Activated CD8-positive, alpha-beta T cell treated with anti-CD3 and anti-CD28 coated beads for 36 hours (primary cell): ENCODE measurements at places on chromosomes 16 and 17. TPM values are rescaled to one million over a fixed set of nuclear protein-coding genes. Genes with fewer than 3 reads are reported as not detected.

DNA sequence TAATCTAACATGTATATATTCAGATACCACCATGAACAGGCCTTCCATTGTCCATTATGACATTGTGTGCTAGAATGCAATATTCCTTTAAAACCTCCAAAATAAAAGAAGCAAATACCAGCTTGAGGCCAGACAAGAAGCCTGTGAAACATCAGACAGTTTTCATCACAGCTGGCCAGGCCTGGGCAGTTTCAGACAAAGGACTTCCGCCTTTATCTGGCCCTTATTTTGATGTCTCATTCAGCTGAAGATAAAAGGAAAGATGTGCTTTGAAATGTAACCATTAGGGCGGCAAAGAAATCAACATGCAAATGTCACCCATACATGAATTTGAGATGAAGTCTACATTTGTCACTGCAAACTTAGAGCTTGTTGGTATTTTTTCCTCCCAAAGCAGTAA is 737.5 kb downstream of the KCNJ2 start:
- no peak overlapping the region for H3K4me3 ChIP-seq
- no peaks in the 10 kb centered on the region for H3K27me3 ChIP-seq
- no peaks in the 10 kb centered on the region for H3K36me3 ChIP-seq
- no peak overlapping the region for H3K27ac ChIP-seq
- DNase-seq: no peak

DNA sequence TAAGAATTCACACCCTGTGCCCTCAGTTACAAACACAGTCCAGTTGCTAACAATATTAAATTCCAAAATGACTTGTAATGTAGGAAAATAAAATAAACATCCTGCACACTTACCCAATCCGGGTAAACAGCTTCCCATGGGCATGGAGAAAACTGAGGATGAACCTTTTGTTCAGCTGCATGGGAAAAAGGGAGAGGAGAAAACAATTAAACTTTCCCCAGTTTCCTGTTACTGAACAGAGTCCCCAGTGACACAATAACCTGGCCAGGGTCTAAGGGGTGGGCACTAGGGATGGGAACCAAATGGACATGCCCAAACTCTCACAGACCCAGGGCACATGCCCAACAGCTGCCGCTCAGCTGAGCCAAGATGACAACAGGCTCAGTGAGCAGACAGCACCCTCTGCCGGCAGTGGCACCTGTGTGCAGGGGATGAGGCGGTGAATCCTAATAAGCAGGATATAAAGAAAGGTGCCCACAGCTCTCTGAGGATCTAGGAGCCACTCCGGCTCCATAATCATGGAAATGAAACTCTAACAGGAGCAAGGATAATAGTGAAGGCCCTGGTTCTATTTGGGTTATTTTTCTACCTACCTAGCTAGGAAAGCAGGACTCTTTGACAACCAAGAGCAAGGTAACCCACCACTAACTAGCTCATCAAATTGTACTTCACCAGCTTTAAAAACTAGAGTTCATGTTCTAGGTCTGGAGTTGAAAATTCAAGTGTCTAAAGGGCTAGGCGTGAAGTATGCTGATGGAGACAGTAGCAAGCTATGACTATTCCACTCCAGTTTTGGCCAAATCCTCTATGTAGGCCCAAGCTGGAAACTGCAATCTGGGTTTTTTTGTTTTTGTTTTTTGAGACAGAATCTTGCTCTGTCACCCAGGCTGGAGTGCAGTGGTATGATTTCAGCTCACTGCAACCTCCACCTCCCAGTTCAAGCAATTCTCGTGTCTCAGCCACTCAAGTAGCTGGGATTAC is 58.8 kb downstream of the SMG6 start:
- DNase-seq: peak; percentile 90
- H3K36me3 ChIP-seq: peaks cover 62% of the 10 kb centered on the region
- H3K27ac ChIP-seq: peak overlapping the region; percentile 60
- no peak overlapping the region for H3K4me3 ChIP-seq
- no peaks in the 10 kb centered on the region for H3K27me3 ChIP-seq

DNA sequence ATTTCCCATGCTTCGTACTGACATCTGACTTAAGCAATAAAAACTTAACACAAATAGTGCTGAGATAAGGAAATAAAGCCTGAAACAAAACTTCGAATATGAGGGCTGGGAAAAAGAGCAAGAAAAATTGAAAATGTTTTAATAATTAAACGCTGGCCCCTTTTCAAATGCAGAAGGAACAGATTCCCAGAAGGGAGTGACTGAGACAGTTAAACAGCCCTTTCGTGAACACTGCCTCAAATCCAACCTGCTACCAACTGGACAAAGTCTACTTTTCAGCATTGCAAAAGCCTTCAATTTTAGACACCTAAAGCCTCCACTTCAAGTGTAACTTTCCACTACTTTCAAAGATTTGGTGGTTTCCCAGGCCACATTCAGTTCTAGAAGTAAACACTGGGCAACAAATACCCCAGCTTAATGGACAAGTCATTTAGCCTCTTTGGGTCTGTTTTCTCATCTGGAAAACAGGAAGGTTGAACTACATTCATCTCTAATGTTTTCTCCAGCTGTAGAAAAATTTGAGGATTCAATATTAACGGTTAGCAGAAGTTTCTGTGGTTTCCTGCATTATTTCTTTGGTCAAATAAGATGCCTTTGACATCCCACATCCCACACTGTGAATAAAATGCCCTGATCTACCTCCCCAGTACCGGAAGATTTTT is 11.8 kb downstream of the RFFL start:
- peak; percentile 22 for DNase-seq
- H3K4me3 ChIP-seq: peak overlapping the region; percentile 54
- peak overlapping the region; percentile 88 for H3K27ac ChIP-seq

DNA sequence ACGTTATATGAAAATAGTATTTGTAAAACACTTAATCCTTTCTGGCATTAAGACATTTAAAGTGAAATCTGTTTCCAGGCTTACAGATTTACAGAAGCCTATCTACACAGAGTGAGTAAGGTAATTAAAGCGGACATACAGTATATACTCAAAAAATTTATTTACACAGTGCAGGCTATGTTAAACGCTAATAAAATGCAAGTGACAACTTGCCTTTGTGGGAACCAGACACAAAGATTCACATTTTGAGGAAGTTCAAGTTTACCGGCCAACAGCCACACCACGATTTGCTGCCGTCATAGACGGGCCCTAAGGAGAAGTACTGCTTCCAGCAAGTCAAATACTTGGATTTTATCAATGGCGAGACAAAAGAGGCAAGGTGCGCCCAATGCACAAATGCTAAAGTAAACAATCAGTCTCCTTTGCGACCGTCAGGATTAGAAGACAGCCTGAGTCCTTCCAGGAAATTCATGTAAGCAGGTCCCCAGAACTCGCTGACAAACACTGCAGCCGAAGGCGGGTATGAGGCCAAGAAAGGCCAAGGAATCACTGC is 801 bp downstream of the VPS35 start:
- DNase-seq: no peak
- no peak overlapping the region for H3K27ac ChIP-seq
- H3K4me3 ChIP-seq: no peak overlapping the region
- peaks cover 53% of the 10 kb centered on the region for H3K4me1 ChIP-seq

DNA sequence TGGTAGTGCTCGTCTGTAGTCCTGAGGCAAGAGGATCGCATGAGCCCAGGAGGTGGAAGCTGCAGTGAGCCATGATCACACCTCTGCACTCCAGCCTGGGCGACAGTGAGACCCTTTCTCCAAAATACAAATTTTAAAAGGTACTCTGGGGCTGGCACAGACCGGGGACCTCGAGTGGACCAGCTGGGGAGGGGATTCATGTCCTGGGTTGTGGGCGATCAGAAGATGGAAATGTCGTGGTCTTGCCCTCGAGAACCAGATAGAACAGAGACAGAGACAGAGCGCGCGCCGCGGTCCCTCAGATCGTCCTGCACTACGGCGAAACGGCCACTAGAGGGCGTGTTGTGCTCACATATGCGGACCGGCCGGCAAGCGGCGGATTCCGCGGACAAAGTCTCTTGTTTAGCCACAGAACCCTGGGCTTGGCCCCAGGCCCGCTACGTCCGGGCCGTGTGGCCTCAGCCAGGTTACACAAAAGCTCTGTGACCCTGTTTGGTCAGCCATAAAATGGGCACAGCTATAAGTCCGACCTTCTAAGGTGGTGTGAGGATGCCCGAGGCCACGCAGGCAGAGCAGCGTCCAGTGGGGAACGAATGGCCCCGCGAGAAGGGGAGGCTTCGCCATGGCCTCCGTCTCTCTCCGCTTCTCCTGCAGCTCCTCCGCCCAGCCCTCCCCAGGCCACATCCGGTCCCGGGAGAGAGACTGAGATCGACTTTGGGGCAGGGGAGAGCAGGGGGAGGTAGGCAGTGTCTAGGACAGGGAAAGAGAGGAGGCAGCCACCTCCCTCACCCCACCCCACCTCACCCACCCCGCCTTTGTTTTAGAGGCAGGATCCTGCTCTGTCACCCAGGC is 14.6 kb upstream of the SBK1 start:
- peaks cover 36% of the 10 kb centered on the region for H3K4me1 ChIP-seq
- H3K4me3 ChIP-seq: peak overlapping the region; percentile 29
- peak overlapping the region; percentile 13 for H3K27ac ChIP-seq
- no peaks in the 10 kb centered on the region for H3K27me3 ChIP-seq
- DNase-seq: peak; percentile 92
- H3K36me3 ChIP-seq: no peaks in the 10 kb centered on the region

DNA sequence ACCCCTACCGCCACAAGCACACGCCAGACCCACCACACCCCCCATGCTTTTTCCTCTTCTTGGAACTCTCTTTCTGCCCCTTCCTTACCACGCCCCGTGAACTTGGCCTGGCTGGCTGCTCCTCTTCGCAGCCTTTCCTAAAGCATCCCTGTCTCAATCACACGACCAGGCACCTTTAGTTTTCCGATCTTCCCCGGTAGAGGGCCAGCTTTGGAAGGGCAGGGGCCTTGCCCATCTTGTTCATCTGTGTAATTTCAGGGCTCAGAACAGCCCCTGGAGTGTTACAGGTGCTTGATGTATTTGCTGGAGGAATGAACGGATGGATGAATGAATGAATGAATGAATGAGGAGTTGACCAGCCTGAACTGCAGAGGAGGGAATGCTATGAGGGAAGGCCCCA is 3.7 kb downstream of the SPPL2C start:
- no peaks in the 10 kb centered on the region for H3K36me3 ChIP-seq
- H3K27me3 ChIP-seq: peaks cover 11% of the 10 kb centered on the region
- no peak overlapping the region for H3K4me3 ChIP-seq

GRCh38 chr17:15492791-15493692 is 25.6 kb upstream of the CDRT4 start:
- DNase-seq: no peak
- H3K36me3 ChIP-seq: peaks cover under 1% of the 10 kb centered on the region
- no peak overlapping the region for H3K27ac ChIP-seq
- no peak overlapping the region for H3K4me3 ChIP-seq
- no peaks in the 10 kb centered on the region for H3K27me3 ChIP-seq

- H3K4me3 ChIP-seq: no peak overlapping the region
- H3K27ac ChIP-seq: no peak overlapping the region
- no peaks in the 10 kb centered on the region for H3K4me1 ChIP-seq
- no peaks in the 10 kb centered on the region for H3K27me3 ChIP-seq
- H3K36me3 ChIP-seq: no peaks in the 10 kb centered on the region
Measured at GRCh38 chr16:64627781-64628180, 494.1 kb downstream of the CDH11 start.

DNA sequence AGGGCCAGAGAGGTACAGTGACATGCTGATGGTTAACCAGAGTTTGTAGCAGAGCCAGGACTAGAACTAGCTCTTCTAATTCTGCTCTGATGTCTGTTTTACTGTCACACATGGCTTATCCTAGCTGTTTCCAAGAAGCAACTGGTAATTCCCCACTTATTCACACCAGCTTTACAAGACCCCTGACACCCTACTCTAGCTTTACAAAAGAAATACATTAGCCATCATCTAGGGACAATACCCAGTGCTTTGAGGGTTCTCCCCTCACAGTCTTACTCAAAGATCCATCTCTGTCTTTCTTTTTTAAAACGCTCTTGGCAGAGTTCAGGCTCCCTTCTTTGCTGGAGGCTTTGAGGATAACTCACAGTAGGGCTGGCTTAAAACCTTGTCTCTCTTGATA is 197.3 kb upstream of the PMFBP1 start:
- DNase-seq: no peak
- no peak overlapping the region for H3K27ac ChIP-seq
- H3K27me3 ChIP-seq: no peaks in the 10 kb centered on the region
- peaks cover 1% of the 10 kb centered on the region for H3K36me3 ChIP-seq
- no peak overlapping the region for H3K4me3 ChIP-seq
- no peaks in the 10 kb centered on the region for H3K4me1 ChIP-seq

DNA sequence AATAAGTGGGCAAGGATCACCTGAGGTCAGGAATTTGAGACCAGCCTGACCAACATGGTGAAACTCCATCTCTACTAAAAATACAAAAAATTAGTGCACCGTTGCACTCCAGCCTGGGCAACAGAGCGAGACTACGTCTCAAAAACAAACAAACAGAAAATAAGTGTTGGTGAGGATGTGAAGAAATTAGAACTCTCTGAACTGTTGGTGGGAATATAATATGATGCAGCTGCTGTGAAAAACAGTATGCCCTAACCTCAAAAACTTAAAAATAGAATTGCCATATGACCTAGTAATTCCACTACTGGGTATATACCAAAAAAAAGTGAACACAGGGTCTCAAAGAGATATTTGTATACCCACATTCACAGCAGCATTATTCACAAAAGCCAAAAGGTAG is 26.1 kb downstream of the GLG1 start:
- H3K27ac ChIP-seq: peak overlapping the region; percentile 55
- H3K27me3 ChIP-seq: no peaks in the 10 kb centered on the region
- peaks cover 8% of the 10 kb centered on the region for H3K36me3 ChIP-seq
- no peak overlapping the region for H3K4me3 ChIP-seq

DNA sequence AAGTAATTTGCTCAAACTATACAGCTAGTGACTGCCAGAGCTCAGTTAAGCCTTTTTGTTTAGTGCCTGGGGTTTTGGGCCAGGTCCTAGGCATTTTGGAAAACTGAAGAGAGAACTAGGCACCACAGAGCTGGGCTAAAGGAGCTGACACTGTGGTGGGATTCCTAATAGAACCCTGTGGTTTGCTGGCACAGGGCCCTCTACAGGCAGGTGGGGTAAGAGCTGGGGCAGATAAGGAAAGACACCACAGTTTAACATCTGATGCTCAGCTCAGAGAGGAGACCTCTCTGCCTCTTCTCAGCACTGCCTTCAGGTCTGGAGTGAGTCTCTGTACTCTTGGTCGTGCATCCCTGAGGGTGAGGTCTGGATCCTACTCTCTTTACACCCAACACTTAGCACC is 121.2 kb downstream of the SNX11 start:
- no peak for DNase-seq
- peaks cover 1% of the 10 kb centered on the region for H3K36me3 ChIP-seq
- H3K27ac ChIP-seq: no peak overlapping the region
- H3K4me1 ChIP-seq: peaks cover 19% of the 10 kb centered on the region

GRCh38 chr17:39643271-39643670 is 6.3 kb downstream of the STARD3 start:
- H3K4me1 ChIP-seq: peaks cover 58% of the 10 kb centered on the region
- H3K27me3 ChIP-seq: no peaks in the 10 kb centered on the region
- H3K4me3 ChIP-seq: no peak overlapping the region
- H3K27ac ChIP-seq: no peak overlapping the region
- no peak for DNase-seq

CCL5 gene
- 158 TPM for total RNA-seq

SBK1 gene
- 35.9 TPM for total RNA-seq

HSD11B2 gene
- 1.6 TPM for total RNA-seq

FBXW10B gene
- total RNA-seq: 0.36 TPM

CHD9NB gene
- not detected for total RNA-seq

ADGRG1 gene
- 4.9 TPM for total RNA-seq

CCDC154 gene
- total RNA-seq: 1.3 TPM

MYH11 gene
- not detected for total RNA-seq

ALOX15B gene
- total RNA-seq: 0.16 TPM

HSD17B2 gene
- not detected for total RNA-seq
